CD8-positive, alpha-beta memory T cell (primary cell): ENCODE measurements at places on chromosomes 1 and 21. TPM values are rescaled to one million over a fixed set of nuclear protein-coding genes. Genes with fewer than 3 reads are reported as not detected.

- no peak overlapping the region for H3K27ac ChIP-seq
- no peak overlapping the region for H3K4me3 ChIP-seq
- no peaks in the 10 kb centered on the region for H3K4me1 ChIP-seq
- no peak for DNase-seq
- no peaks in the 10 kb centered on the region for H3K27me3 ChIP-seq
- no peaks in the 10 kb centered on the region for H3K36me3 ChIP-seq
Measured at GRCh38 chr1:216075339-216075738, 347.9 kb downstream of the USH2A start.

DNA sequence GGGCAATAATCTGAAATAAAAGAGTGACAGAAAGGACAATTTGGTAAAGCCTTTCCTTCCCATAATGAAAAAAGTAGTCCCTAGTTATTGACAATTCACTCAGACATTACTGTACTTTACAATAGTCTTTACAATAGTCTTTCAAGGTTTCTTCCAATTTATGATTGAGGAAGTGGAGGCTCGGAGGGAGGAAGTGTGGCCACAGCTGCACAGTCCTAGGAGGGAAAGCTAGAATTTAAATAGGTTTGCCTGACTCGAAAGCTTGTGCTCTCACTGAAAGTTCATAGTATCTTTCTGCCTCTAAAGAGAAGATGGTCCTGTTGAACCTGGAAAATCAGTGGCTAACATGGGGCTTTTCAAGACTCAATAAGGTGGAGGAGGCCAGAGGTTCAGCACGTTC, 203.2 kb downstream of the SDCCAG8 start:
- no peak overlapping the region for H3K27ac ChIP-seq
- H3K36me3 ChIP-seq: no peaks in the 10 kb centered on the region
- H3K4me1 ChIP-seq: no peaks in the 10 kb centered on the region
- no peak overlapping the region for H3K4me3 ChIP-seq
- DNase-seq: no peak

PRRX1 gene
- polyA plus RNA-seq: not detected

DNA sequence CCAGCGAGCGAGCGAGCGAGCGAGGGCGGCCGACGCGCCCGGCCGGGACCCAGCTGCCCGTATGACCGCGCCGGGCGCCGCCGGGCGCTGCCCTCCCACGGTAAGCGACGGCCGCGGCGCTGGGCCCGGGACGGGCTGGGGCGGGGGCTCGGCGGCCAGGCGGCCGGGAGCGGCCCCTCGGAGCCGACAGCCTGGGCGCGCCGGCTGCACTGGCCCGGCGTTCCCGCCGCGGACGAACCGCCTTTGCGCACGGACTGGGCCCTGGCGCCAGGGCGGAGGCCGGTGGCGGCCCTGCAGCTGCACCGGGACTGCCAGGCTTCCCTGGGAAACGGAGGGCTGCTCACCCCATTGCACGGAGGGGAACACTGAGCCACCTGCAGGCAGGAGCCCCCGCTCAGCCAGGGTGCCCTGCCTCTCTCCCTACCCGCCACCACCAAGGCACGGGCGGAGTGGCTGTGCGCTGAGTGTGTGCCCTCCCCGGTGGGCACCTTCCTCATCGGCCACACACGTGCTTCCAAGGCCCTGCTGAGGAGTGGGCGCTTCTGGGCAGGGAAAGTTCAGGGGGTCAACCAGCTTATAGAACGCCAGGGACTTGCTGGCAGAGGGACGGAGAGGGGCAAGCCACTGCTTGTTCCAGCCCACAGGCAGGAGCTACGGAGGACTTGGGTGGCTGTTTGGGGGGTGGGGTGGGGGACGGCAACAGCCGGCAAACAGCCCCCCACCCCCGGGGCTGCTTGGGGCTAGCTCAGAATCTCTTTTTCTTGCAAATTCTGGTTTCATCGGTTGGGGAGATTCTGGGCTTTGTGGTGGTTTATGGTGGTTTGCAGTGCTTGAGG, 532 bp downstream of the CSF1 start:
- H3K4me1 ChIP-seq: peaks cover 51% of the 10 kb centered on the region
- peak overlapping the region; percentile 64 for H3K27ac ChIP-seq
- H3K36me3 ChIP-seq: no peaks in the 10 kb centered on the region
- peak overlapping the region; percentile 71 for H3K4me3 ChIP-seq

WLS gene
- not detected for polyA plus RNA-seq

FLG2 gene
- polyA plus RNA-seq: not detected

DNA sequence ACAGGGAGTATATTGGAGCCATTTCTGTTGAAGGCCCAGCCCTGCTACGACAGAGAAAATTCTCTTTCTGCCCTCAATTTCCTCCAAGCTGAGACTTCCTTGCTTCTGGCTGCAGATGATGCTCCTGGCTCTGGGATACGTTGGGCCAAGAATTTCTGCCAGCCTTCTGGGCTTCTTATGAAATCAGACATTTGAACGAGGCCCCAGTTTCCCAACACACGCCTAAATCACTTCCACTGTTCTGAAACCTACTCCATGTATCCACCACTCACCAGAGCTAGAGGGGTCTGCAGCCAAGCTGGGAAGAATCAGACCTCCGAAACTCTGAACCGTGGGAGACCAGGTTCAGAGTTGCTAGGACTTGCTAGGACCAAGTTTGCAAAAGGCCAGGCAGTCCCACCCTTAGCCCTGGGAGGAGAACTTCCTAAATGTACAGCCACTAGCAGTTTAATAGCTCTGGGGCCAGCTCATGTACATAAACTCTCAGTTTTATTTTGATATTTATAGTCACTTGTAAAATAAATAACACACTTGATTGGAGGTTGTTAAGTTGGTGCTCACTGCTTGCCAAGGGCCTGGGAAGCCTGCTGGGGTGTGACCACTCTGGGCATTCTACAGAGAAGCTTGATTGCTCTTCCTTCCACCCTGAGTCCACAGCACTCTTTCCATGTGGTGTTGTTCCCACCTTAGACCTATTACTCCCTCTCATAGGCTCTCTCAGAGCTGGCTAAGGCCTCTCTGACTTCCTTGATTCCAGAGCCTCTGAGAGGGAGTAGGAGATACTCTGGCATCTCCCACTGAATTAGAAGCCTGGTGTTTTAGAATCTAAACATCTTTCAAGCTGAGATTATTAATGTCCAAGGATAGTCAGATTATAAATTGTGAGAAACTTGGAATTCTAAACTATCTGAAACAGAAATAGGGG, 83.4 kb upstream of the TRABD2B start:
- H3K27me3 ChIP-seq: no peaks in the 10 kb centered on the region
- H3K4me1 ChIP-seq: no peaks in the 10 kb centered on the region
- H3K4me3 ChIP-seq: no peak overlapping the region
- no peaks in the 10 kb centered on the region for H3K36me3 ChIP-seq

PCAT6 gene
- polyA plus RNA-seq: 0.56 TPM

MLLT11 gene
- polyA plus RNA-seq: 4.7 TPM

PARS2 gene
- 3.2 TPM for polyA plus RNA-seq

DNA sequence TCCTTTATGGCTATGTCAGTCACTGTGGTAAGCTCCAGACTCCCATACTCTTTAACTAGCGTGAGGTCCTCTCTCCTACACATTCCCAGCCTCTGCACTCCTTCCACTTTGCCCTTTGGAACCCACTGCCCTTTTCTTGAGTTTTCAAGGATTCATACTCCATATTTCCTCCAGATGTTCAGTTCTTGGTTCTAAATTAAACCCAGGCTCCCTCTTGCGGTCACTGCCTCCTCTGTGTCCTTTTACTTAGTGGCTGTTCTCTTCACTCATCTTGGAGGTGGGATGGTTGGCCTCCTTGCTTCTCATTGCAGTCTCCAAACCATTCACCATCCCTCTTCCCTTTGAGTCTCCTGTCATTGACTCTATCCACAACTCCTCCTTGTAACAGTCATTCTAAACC, 208.1 kb downstream of the TGFB2 start:
- H3K4me3 ChIP-seq: no peak overlapping the region
- H3K27me3 ChIP-seq: no peaks in the 10 kb centered on the region
- H3K27ac ChIP-seq: no peak overlapping the region
- H3K36me3 ChIP-seq: no peaks in the 10 kb centered on the region
- no peak for DNase-seq
- no peaks in the 10 kb centered on the region for H3K4me1 ChIP-seq

- peaks cover 10% of the 10 kb centered on the region for H3K4me1 ChIP-seq
- H3K27ac ChIP-seq: no peak overlapping the region
- no peak for DNase-seq
- no peaks in the 10 kb centered on the region for H3K36me3 ChIP-seq
- no peak overlapping the region for H3K4me3 ChIP-seq
Measured at GRCh38 chr1:234989479-234990327, 138.9 kb downstream of the TOMM20 start.

GRCh38 chr1:150999051-150999674, 7.5 kb downstream of the MINDY1 start:
- DNase-seq: no peak
- peaks cover 54% of the 10 kb centered on the region for H3K4me1 ChIP-seq
- no peaks in the 10 kb centered on the region for H3K27me3 ChIP-seq
- peak overlapping the region; percentile 30 for H3K27ac ChIP-seq
- no peak overlapping the region for H3K4me3 ChIP-seq

ANKRD65 gene
- not detected for polyA plus RNA-seq

CYB561D1 gene
- 15.4 TPM for polyA plus RNA-seq

GRCh38 chr1:242019018-242019417, 20.1 kb upstream of the MAP1LC3C start:
- DNase-seq: no peak
- no peaks in the 10 kb centered on the region for H3K27me3 ChIP-seq
- H3K36me3 ChIP-seq: no peaks in the 10 kb centered on the region
- H3K27ac ChIP-seq: no peak overlapping the region

- no peak overlapping the region for H3K27ac ChIP-seq
- no peak overlapping the region for H3K4me3 ChIP-seq
- H3K36me3 ChIP-seq: no peaks in the 10 kb centered on the region
- DNase-seq: no peak
- peaks cover 71% of the 10 kb centered on the region for H3K4me1 ChIP-seq
- H3K27me3 ChIP-seq: no peaks in the 10 kb centered on the region
Measured at GRCh38 chr1:41679531-41679930, 195.0 kb upstream of the EDN2 start.

- no peaks in the 10 kb centered on the region for H3K27me3 ChIP-seq
- DNase-seq: no peak
- H3K27ac ChIP-seq: no peak overlapping the region
- no peaks in the 10 kb centered on the region for H3K36me3 ChIP-seq
Measured at GRCh38 chr1:186301448-186301847, 73.6 kb downstream of the TPR start.

DNM3 gene
- 0.29 TPM for polyA plus RNA-seq

DNA sequence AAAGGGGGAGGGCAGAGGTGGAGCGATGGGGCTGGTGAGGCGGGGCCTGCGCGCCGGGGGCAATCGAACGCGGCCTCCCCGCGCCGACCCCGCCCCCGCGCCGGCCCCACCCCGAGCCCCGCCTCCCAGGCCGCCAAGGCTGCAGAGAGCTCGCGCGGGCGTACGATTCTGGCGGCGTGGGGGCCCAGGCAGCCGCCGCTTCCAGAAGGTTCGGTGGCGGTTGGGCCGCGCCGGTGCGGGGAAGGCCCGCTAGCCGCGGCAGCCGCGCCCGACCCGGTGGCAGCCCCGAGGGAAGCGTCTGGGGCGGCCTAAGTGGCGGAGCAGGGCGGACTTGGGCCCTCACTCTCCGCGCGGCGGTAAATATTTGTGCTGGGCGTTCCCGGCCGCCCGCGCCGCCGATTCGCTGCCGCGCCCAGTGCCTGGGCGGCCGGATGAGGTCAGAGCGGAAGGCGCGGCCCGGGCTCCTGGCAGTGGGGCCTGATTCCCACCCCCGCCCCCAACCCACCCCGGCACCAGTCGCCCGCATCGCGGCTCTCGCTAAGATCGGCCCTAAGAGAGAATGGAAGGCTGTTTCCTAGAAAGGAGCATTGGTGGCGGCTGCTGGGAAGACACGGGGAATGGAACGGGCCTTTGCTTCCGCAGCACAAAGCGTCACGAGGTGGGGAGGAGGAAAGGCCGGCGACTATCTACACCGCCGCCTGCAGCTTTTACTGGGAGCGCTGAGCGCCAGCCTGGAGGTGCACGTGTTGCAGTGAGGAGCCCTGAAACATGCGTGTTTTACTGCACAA, at the start of gene ACOT7:
Gene ACOT7, minus strand, starts transcription at position 368 of the 788 bp plus-strand sequence. CDS start 368 bp downstream, outside the sequence.
- H3K27ac ChIP-seq: peak within 1 kb of the TSS; percentile 86
- no peaks in the 10 kb centered on the region for H3K27me3 ChIP-seq
- H3K4me1 ChIP-seq: peaks cover 26% of the 10 kb centered on the region
- peak; percentile 89 for DNase-seq
- H3K36me3 ChIP-seq: no peaks in the 10 kb centered on the region

KCNJ15 gene
- polyA plus RNA-seq: not detected

SEMA6C gene
- 1.5 TPM for polyA plus RNA-seq

DNA sequence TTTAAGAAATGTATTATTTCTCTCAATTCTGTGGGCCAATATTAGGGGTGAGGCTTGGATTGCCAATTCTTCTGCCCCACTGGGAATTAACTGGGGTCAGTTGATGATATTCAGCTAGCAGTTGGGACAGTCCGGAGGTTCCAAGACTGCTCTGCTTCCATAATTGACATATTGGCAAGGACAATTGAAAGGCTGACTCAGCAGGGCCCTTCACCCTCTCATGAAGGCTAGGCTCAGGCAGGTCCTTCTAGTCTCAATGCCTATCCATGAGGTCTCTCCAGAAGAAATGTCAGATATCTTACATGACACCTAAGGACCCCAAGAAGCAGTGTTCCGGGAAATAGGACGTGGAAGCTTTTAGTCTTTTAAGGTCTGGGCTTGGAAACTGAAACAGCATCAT, 13.3 kb upstream of the RNF11 start:
- no peaks in the 10 kb centered on the region for H3K27me3 ChIP-seq
- no peaks in the 10 kb centered on the region for H3K4me1 ChIP-seq
- no peak overlapping the region for H3K4me3 ChIP-seq
- H3K36me3 ChIP-seq: no peaks in the 10 kb centered on the region

IGSF21 gene
- polyA plus RNA-seq: not detected

GRCh38 chr21:25175938-25176337, 431.3 kb downstream of the MRPL39 start:
- H3K36me3 ChIP-seq: no peaks in the 10 kb centered on the region
- H3K27me3 ChIP-seq: no peaks in the 10 kb centered on the region
- DNase-seq: no peak
- no peak overlapping the region for H3K27ac ChIP-seq
- H3K4me1 ChIP-seq: no peaks in the 10 kb centered on the region
- no peak overlapping the region for H3K4me3 ChIP-seq

DNA sequence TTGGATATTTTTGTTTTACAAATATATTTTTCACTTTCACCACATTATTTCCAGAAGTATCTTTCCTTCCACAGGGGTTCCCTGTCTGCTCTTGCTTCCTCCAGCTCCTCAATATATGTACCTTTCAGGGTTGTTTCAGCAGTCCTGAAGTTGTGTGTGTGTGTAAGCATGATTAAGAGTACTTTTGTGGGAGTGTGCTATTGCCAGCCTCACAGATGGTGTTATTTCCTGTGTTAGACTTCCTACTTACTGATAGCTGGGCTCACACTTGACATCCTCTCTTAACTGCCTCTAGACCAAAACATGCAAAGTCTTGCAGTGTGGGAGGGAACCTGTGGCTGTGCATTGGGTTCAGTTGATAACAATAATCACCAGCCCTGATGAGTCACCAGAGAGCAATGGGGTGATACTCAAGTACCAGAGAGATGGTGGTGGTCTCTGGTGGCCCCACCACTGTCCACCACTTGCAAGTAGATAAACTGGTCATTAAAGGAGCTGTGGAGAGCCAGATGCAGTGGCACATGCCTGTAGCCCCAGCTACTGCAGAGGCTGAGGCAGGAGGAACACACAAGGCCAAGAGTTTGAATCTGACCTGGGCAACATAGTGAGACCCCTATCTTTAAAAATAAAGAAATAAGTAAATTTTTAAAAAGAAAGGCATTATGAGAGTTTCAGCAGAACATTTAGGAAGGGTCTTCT, 126.7 kb downstream of the NR5A2 start:
- no peak overlapping the region for H3K27ac ChIP-seq
- H3K27me3 ChIP-seq: no peaks in the 10 kb centered on the region
- no peaks in the 10 kb centered on the region for H3K36me3 ChIP-seq
- H3K4me1 ChIP-seq: peaks cover 27% of the 10 kb centered on the region

GRCh38 chr1:162942916-162943559, 82.1 kb upstream of the CCDC190 start:
- DNase-seq: no peak
- no peaks in the 10 kb centered on the region for H3K4me1 ChIP-seq
- no peaks in the 10 kb centered on the region for H3K27me3 ChIP-seq
- H3K27ac ChIP-seq: no peak overlapping the region
